ENCODE measurements at places on chromosomes 6 and 20.

GRCh38 chr6:17421406-17421805 lies 28.0 kb downstream of the CAP2 start:
- no peak overlapping the region for H3K27ac ChIP-seq
- no peaks in the 10 kb centered on the region for H3K36me3 ChIP-seq
- H3K27me3 ChIP-seq: no peaks in the 10 kb centered on the region
- no peak for DNase-seq

DNA sequence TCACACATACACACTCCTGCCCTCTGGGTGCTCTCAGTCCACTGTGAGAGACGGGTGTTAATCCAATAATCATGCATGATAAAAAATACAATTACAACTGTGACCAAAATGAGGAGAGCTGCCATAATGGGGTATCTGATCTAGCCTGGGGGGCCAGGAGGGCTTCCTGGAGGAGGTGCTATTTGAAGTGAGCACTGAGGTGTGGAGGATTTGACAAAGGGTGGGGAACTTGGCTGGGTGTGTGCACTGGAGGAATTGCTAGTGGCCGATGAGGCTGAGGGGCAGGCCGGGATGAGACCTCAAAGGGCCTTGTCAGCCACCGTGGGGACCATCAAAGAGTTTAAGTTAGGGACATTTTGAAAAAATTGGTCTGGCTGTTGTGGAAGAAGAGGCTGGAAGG lies 34.8 kb downstream of the VSTM2L start:
- H3K4me3 ChIP-seq: no peak overlapping the region
- H3K4me1 ChIP-seq: no peaks in the 10 kb centered on the region
- no peak for DNase-seq
- H3K27me3 ChIP-seq: peaks cover 1% of the 10 kb centered on the region
- H3K27ac ChIP-seq: no peak overlapping the region

GRCh38 chr6:11732036-11732631 lies 46.5 kb downstream of the ADTRP start:
- no peak overlapping the region for H3K4me3 ChIP-seq
- H3K4me1 ChIP-seq: no peaks in the 10 kb centered on the region
- H3K27ac ChIP-seq: peak overlapping the region; percentile 62
- H3K27me3 ChIP-seq: no peaks in the 10 kb centered on the region
- DNase-seq: no peak

- H3K27ac ChIP-seq: no peak overlapping the region
- no peaks in the 10 kb centered on the region for H3K36me3 ChIP-seq
- no peak for DNase-seq
- no peaks in the 10 kb centered on the region for H3K4me1 ChIP-seq
Observed at GRCh38 chr20:20229595-20229994, 138.3 kb upstream of the INSM1 start.

- peaks cover 35% of the 10 kb centered on the region for H3K36me3 ChIP-seq
- H3K4me1 ChIP-seq: no peaks in the 10 kb centered on the region
- no peak overlapping the region for H3K4me3 ChIP-seq
Observed at GRCh38 chr6:31645325-31645724, 7.1 kb downstream of the BAG6 start.

DNA sequence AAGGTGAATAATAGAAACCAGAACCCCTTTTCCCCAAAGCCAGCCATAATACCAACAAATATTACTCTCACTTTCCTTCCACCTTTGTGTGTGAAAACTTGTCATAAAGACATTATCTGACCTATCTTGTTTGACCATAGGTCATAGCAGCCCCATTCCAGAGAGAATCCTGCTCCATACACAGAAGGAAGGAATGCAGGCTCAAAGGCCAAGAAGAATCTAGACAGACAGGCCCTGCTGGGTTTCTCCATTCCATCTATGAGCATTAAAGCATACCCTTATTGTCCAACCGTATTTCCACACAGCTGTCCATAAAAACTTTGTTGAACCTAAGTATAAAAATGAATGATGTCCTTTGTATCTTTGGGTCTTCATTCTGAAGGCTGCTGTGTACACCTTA lies 40.7 kb upstream of the KCNK5 start:
- no peaks in the 10 kb centered on the region for H3K36me3 ChIP-seq
- no peak overlapping the region for H3K4me3 ChIP-seq
- no peak for DNase-seq
- H3K27ac ChIP-seq: no peak overlapping the region

GRCh38 chr6:61833176-61833755 lies 452.8 kb downstream of the KHDRBS2 start:
- H3K4me3 ChIP-seq: no peak overlapping the region
- no peak overlapping the region for H3K27ac ChIP-seq
- H3K36me3 ChIP-seq: no peaks in the 10 kb centered on the region

GRCh38 chr6:8814440-8815000 lies 379.2 kb upstream of the SLC35B3 start:
- H3K27me3 ChIP-seq: no peaks in the 10 kb centered on the region
- no peak overlapping the region for H3K4me3 ChIP-seq
- H3K4me1 ChIP-seq: no peaks in the 10 kb centered on the region
- no peak for DNase-seq
- no peak overlapping the region for H3K27ac ChIP-seq

DNA sequence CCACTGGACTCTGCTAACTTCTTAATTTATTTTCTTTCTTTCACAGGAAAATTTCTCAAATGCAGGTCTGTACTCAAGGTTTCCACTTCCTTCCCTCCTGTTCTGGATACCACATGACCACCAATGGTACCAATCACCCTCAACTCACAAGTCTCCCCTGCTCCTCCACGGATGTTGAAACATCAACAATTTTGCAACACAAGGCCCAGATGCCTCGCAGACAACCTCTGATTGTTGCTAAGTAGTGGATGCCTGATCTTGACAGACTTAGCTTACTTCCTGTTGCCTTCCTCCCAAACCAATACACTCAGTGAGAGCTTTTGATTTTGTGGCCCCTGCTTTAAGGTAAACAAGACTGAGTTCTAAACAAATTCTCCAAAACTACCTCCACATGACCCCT lies 146.6 kb downstream of the FRK start:
- H3K4me1 ChIP-seq: no peaks in the 10 kb centered on the region
- no peak overlapping the region for H3K27ac ChIP-seq
- H3K4me3 ChIP-seq: no peak overlapping the region
- DNase-seq: no peak

DNA sequence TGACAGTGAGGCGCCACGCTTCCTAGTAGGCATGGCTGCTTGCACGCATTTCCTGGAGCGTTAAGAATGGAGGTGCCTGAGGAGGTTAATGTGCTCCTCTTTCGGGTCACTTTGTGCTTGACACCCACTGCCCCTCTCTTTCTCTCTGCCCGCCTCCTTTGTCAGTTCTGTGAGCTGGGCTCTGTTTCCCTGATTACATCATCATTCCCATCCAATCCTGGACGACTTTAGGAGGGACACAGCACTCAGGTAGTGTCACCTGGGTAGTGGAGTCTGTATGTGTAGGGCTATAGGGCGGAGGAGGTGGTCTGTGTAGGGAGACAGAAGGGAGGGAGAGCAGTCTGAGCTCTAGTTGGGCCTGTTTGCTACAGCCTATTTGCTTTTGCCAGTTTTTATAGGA lies 136.8 kb downstream of the JARID2 start:
- no peak for DNase-seq
- no peak overlapping the region for H3K27ac ChIP-seq
- no peak overlapping the region for H3K4me3 ChIP-seq

GRCh38 chr6:123524781-123525180 lies 112.0 kb downstream of the TRDN start:
- H3K36me3 ChIP-seq: no peaks in the 10 kb centered on the region
- no peaks in the 10 kb centered on the region for H3K27me3 ChIP-seq
- H3K4me3 ChIP-seq: no peak overlapping the region
- H3K27ac ChIP-seq: no peak overlapping the region
- no peak for DNase-seq

- H3K4me3 ChIP-seq: no peak overlapping the region
- DNase-seq: no peak
- H3K27ac ChIP-seq: no peak overlapping the region
- no peaks in the 10 kb centered on the region for H3K27me3 ChIP-seq
Observed at GRCh38 chr20:49710971-49711666, 2.6 kb downstream of the B4GALT5 start.

DNA sequence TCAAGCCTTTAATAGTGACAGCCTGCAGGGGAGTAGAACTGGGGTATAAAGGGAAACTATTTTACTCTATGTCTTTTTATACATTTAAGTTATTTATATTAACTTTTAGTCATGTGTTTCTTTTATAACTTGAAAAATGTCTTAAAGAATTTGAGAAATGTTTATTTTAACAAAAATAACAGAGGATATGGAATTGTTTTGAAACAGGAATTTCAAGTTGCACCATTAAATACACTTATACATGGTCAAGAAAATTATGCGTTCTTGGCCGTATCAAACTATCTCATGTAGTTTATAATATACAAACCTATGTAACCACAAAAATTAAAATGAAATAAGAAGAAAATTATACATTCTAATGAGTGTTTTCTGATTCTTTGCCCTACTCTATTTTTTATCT lies 282.7 kb downstream of the GRIK2 start:
- H3K27ac ChIP-seq: no peak overlapping the region
- H3K36me3 ChIP-seq: no peaks in the 10 kb centered on the region
- no peak overlapping the region for H3K4me3 ChIP-seq

- no peak overlapping the region for H3K4me3 ChIP-seq
- no peak for DNase-seq
- H3K4me1 ChIP-seq: no peaks in the 10 kb centered on the region
- no peaks in the 10 kb centered on the region for H3K27me3 ChIP-seq
Observed at GRCh38 chr6:63214816-63215215, 3.5 kb downstream of the FKBP1C start.

GRCh38 chr20:22791396-22791795 lies 207.0 kb upstream of the FOXA2 start:
- no peak for DNase-seq
- peaks cover 7% of the 10 kb centered on the region for H3K4me1 ChIP-seq
- no peaks in the 10 kb centered on the region for H3K27me3 ChIP-seq
- no peak overlapping the region for H3K27ac ChIP-seq
- no peaks in the 10 kb centered on the region for H3K36me3 ChIP-seq

- no peak overlapping the region for H3K4me3 ChIP-seq
- peaks cover 5% of the 10 kb centered on the region for H3K36me3 ChIP-seq
Observed at GRCh38 chr20:49136817-49137571, 51.1 kb downstream of the STAU1 start.

DNA sequence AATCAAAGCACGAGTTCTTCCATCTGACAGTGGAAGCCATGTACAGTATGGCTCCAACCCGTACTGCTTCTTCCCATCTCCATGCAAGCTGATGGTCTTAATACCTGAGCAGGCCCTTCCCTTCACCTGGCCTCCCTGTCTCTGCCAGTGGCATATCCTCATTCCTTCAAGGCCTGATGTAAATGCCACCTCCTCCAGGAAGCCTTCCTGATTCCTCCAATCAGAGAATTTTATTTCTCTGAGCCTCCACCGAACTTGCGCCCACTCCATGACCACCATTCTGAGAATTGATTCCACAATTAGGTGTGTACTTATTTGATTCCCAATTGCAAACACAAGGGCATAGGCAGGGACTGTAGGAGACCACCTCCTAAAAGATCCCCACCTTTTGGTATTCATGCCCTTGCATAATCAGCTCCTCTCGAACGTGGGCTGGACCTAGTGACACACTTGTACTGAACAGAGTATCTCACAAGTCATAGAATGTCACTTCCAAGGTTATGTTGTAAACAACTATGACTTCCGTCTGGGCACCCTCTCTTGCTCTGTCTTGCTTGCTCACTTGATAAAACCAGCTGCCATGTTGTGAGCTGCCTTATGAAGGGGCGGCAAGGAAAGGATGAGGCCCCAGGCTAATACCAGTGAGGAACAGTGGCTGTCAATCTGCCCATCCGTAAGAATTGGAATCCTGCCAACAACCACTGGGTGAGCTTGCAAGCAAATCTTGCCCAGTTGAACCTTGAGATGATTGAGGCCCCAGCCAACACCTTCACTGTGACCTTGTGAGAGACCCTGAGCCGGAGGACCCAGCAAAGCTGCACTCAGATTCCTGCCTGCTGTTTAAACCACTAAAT lies 38.8 kb downstream of the CPNE5 start:
- peaks cover 8% of the 10 kb centered on the region for H3K27me3 ChIP-seq
- DNase-seq: no peak
- H3K4me1 ChIP-seq: no peaks in the 10 kb centered on the region
- no peaks in the 10 kb centered on the region for H3K36me3 ChIP-seq

GRCh38 chr20:62020935-62021701 lies 44.6 kb downstream of the TAF4 start:
- H3K4me3 ChIP-seq: no peak overlapping the region
- H3K36me3 ChIP-seq: no peaks in the 10 kb centered on the region
- peak; percentile 59 for DNase-seq
- peaks cover 7% of the 10 kb centered on the region for H3K4me1 ChIP-seq
- no peak overlapping the region for H3K27ac ChIP-seq
- H3K27me3 ChIP-seq: no peaks in the 10 kb centered on the region

DNA sequence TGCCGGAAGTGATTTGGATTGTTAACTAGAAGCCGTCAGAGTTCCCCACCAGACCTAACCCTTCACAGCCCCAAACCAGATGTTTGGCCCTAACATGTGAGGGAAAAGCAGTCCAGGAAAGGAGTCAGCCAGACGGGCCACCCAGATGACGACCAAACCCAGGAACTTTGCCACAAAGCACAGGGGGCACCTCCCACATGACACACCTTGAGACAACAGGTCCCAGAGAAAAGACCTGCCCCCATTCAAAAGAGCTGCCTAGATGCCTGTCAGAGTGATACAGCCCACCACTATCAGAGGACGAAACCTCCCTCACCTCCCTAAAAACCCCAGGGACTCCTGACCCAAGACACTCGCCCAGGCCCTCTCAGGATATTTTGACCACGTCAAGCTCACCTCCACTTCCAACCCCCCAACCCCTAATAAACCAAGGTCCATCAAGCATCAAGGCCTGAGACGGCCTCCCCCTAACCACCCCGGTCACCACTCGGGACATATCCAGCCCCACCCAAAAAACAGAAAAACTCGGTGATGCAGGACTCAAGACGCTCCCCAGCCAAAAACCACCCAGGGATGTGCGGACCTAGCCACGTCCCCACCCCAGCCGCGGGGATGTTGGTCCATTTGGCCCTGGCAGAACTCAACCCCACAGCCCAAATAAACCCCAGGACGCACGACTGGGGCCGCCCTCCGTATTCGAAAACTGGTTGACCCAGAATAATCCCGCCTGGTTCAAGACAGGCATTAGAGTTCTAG lies 662 bp downstream of the ZNF343 start:
- H3K4me1 ChIP-seq: no peaks in the 10 kb centered on the region
- peak overlapping the region; percentile 93 for H3K27ac ChIP-seq

DNA sequence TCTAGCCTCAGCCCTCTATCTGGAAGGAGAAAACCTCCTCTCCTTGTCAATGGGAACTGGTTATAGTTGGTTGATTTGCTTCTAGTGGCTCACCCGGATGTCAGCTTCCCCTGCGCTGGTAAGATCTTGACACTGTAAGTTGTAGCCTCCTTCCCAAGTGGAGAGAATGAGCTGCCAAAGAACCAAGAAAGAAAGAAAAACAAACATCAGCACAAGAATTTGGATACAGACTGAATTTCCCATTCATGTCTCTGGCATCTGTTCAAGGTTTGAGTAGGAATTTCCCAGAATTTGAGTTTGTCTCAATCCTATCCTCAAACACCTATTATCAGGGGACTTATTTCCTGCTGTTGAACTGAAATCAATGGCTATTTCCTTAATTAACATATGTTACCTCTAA lies 44.1 kb downstream of the ELOVL2 start:
- no peak overlapping the region for H3K27ac ChIP-seq
- no peaks in the 10 kb centered on the region for H3K4me1 ChIP-seq
- no peak overlapping the region for H3K4me3 ChIP-seq
- H3K36me3 ChIP-seq: no peaks in the 10 kb centered on the region
- peak; percentile 80 for DNase-seq

Data from fibroblast of lung (primary cell).